ENCODE measurements at places on chromosomes 1 and 21.

- DNase-seq: no peak
These were observed 268.1 kb downstream of the GRIK1 start for GRCh38 chr21:29671728-29672127.

GRCh38 chr1:39170731-39171667 lies 33.5 kb upstream of the MACF1 start:
- DNase-seq: no peak

DNA sequence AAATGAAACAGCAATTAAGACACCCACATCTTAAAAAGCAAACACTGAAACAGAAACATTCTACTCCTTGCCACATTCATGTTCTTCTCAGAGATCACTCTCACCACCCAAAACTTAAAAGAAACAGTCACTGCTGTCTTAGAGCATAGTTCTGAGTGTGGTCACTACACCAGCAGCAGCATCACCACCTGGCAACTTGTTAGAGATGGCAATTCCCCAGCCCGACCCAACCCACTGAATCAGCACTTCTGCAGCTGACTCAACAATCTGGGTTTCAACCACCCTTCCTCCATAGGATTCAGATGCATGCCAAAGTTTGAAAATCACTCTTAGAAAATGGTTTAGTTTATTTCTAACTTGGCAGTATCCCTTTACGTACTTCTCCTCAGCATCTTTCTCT lies 126.1 kb downstream of the CDC42BPA start:
- DNase-seq: no peak

GRCh38 chr1:49523764-49524163 lies 500.0 kb downstream of the AGBL4 start:
- DNase-seq: no peak

DNA sequence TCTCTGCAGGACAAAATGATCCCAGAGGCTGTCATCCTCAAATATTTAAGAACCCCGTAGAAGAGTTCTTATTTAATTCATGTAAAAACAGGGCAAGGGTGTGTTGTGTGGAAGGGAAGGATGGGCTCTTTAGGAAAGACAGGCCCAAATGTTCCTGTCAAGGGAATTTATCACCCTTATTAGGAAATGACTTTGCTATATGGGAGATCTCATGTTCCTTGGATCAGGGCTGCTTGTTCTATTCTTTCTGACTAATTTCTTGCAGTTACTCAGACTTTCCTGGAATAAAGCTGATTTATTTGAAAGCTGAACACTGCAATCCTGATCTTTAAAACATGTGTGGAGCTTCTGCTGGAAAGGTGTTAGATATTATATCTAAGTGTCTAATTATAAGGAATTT lies 72.8 kb downstream of the SELENOF start:
- no peak for DNase-seq

GRCh38 chr1:180854456-180854855 lies 58.2 kb upstream of the KIAA1614 start:
- no peak for DNase-seq

DNA sequence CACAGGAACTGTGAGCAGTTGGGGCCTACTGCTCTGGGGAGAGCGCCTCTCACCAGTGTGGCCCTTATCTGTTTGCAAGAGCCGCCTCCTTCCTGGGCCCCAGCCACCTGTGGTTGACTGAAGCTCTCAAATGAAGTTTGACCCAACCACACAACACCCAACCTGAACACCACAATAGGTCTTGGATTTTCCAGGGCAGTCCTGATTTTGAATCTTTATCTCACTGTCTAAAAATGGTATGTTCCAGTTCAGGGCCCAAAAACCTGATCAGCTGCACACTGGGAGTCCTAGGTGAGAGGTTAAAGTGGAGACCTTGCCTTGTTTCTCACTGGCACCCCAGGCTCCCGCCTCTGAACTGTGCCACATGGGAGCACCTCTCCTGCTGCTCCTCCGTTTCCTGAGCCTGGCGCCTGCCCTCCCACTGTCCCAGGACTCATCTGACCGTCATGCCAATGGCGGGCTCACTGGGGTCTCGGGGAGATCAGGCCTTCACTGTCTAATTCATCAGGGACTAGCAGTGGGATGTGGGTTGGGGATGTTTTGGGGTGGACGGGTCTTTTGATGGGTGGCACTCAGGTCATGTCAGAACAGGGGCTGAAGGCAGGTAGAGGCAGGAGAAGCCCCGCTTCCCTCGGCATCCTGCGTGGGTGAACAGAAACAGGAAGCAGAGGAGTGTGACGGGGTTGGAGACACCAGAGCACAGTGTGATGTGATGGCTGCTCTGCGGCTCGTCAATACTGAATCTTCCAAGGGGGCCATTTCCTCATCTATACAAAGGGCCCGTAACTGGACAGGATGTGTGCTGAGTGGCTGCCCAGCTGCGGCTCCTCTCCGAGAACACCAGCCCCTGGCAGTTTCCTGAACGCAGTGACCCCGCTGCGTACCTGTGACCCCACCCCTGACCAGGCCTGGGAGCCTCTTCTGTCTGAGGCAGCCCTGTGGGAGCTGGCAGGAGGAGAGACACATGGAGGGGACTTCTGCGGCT lies 59.6 kb upstream of the ITPKB start:
- no peak for DNase-seq

- DNase-seq: no peak
These were observed at the start of gene PSEN2 for GRCh38 chr1:226870401-226871279. TSS of gene PSEN2 (plus strand) at chr1:226870616. CDS start at chr1:226881908, 11,292 bp downstream.

GRCh38 chr1:196481616-196482015 lies 126.6 kb downstream of the KCNT2 start:
- no peak for DNase-seq

Data from esophagus squamous epithelium (tissue), 5 donors.